ENCODE measurements at places on chromosomes 5 and 9.

DNA sequence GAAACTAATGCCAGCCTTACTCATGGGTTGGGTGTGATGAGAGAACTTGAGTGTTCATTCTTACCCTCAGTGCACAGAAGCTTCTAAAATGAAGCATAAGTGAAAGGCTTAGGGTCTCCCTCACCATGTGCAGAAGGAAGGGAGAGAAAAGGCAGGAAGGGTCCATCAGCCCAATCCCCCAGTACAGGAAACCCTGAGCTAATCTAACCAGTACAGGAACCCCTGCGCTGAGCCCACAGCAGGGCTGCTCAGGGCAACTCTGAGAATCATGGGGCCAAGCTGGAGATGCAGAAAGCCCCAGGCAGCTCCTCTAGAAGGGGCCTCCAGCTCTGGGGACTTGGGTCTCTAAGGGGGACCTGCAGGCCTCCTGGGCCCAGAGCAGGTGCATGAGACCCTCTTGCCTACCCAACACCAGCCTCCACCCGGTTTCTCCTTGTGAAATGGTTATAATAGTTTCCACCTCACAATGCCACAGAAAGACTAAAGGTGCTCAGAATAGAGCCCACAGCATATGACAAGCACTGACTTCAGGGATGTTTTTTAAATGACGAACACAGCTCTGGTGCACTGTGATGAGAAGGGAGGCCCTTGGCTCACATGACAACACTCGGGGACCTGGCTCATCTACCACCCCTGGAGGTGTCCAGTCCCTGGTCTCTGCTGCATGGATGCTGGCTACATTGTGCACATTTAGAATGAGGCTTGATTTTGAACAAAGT, 190.1 kb downstream of the ACTL7B start:
- no peak for DNase-seq

- DNase-seq = no peak
Observed at GRCh38 chr9:7996558-7996957, 197.0 kb upstream of the DMAC1 start.

DNA sequence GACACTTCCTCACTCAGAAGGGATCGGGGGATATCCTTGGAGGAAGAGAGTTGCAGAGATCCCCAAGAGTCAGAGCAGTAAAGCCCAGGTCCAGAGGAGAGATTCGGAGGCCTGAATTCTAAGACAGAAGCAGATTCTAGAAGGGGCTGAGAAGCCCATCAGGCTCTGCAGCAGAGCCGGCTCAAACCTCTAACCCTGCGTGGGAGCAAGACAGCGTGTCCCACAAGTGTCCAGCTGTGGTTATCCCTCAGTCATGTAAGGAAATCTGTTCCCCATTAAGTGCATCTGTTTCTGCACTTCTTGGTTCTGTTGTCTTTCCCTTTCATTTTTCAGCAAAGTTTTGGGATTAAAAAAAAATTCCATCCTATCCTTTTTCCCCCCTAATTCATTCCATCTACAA, 4.8 kb upstream of the DIAPH1 start:
- DNase-seq = no peak

DNA sequence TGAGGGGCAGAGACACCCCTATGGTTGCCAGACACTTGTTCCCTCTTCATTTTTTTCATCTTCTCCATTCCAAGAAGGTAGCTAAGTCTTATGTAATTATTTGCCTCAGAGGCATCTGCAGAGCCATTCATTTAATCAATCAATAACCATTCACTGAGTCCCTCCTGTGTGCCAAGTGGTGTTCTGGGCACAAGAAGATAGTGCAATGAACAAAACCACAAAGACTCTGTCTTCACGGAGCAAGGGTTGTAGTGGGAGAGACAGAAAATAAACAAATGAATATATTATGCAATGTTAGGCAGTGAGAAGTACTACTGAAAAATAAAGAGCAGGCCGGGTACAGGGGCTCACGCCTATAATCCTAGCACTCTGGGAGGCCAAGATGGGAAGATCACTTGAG, 41.4 kb upstream of the CTNNA1 start:
- DNase-seq = no peak

DNA sequence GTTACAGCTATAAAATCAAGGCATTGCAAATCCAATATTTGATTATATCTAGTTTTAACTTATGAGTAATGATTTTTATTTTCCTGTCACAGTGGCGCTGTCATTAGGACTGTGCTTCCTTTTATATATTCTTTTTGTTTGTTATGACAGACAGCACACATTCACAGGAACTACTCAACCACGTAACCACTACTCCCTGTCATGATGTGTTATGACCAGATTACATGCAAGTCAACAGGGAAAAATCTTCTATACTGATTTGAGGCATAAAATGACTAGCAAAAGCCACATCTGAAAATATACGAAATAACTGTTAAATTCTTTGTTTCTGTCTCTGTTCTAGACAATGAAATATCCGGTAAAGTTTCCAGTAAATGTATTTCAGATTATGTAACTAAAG, 25.4 kb downstream of the SREK1 start:
- no peak for DNase-seq

All from activated CD8-positive, alpha-beta T cell treated with anti-CD3 and anti-CD28 coated beads, Interleukin-2, amount 10 ng/mL, durations not matched to agents 7 days and 5 days (primary cell).